ENCODE measurements at places on chromosomes 1 and 21.

DNA sequence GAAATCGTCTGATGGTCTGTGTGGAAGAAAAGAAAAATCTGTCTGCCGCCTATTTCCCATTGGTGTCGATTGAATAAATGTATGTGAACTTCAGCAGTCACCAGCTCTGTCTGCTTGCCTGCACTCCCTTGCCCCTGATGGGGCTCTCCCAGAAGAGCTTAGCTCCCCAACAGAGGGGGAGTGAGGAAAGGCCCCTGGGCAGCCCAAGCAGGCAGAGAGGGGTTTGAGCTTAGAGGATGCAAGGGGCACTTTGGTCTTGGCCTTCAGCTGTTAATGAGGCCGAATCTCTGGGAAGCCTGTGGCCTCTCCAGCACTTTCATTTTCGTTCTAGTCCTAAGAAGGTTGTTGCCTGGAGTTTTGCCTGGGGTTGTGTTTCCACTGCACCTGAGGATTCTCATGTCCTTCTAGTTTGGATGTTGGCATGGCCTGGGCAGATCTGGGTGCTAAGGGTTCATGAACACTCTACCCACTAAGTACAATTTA lies 2.8 kb downstream of the FOXD2 start:
- DNase-seq: no peak

DNA sequence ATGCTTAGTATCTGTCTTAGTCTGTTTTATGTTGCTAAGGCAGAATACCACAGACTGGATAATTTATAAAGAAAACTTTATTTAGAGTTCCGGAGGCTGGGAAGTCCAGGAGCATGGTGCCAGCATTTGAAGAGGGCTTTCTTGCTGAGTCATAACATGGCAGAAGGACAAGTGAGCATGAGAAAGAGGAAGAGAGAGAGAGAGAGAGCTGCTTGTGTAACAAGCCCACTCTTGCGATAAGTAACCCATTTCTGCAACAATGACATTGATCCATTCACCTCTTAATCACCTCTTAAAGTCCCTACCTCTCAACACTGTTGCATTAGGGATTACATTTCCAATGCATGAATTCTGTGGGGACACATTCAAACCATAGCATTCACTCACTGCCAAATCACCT lies 11.7 kb upstream of the MYOCOS start:
- DNase-seq: peak; percentile 73

DNA sequence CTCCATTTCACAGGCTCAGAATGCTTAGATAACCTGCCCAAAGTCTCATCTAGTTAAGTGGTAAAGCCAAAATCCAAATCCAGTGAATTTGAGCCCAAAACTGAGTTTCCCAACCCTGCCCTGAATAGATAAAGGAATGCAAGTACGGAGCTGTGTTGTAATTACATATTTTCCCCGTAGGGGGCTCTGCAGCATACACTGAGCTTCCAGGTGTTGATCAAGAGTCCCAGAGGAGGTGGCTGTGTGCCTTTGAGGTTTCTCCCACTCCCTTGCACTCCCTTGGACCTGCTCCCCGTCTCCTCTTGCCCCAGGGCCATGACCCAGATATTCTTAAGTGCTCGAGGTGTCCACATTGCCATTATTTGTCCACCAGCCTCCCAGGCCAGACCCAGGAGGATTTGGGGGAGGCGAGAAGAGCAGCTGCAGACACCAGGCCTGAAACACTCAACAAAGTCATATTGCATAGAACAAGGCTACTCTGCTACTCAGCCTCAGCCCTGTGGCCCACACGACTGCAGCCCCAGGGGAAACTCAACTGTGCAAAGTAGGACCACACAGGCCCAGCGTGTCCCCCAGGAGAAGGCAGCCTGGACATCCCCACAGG lies 18.4 kb upstream of the LY9 start:
- DNase-seq: peak; percentile 3

DNA sequence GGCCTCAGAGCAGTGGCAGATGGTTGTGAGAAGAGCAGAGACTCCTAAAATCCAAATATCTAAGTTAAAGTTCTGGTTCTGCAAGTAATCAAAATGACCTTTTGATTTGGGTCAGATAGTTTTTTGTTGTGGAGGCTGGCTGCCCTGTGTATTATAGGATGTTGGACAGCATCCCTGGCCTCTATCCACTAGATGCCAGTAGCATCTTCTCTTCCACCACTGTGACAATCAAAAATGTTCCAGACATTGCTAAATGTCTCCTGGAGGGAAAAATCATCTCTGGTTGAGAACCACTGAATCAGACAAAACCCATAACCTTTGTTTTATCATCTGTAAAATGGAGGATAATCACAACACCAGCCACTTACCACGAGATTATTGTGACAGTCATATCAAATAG lies 5.9 kb upstream of the DPT start:
- no peak for DNase-seq

DNA sequence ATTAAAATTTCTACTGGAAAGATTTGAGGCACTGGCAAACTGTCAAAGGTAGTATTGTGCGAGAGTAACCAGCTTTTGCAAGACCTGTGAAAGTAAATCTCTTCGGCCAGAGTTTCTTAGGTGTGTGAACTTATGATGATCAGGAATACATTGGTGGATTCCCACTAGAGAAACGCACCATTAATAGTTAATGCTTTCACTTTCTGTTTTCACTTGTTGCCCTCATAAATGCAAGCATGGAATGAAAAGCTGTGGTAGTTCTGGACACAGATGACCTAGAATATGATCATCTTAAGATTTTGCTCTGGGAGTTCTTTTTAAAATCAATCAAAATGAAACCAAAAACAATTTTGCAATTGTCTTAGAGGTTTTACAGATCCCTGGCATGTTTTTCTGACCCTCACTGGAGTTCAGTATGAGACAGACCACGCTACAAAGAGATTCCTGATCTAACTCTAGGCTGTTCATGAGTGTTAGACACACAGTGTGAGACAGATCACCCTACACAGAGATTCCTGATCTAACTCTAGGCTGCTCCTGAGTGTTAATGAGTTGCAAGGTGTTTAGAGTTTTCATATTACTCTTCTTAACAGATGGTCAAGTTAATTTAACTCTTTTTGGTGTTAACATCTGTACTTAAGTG lies 98.8 kb downstream of the SDCCAG8 start:
- DNase-seq: peak; percentile 32

DNA sequence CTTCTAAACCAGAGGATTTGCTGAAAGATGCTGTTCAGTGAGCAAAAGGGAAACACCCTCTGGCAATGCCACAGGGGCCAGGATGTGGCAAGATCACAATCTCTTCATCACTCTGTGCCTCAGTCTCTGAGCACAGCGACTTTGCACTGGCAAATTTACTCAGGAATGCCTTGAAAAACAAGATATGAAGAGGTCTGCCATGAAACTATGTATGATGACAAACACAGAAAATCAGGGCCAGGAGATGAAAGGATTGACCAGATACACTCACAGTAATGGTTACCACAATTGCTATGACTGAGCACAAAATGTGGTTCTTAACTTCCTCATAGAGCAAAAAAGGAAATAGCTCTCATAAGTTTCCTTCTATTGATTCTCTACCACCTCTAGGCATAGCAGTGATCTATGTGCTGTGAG lies 5.8 kb downstream of the TTC13 start:
- DNase-seq: no peak

DNA sequence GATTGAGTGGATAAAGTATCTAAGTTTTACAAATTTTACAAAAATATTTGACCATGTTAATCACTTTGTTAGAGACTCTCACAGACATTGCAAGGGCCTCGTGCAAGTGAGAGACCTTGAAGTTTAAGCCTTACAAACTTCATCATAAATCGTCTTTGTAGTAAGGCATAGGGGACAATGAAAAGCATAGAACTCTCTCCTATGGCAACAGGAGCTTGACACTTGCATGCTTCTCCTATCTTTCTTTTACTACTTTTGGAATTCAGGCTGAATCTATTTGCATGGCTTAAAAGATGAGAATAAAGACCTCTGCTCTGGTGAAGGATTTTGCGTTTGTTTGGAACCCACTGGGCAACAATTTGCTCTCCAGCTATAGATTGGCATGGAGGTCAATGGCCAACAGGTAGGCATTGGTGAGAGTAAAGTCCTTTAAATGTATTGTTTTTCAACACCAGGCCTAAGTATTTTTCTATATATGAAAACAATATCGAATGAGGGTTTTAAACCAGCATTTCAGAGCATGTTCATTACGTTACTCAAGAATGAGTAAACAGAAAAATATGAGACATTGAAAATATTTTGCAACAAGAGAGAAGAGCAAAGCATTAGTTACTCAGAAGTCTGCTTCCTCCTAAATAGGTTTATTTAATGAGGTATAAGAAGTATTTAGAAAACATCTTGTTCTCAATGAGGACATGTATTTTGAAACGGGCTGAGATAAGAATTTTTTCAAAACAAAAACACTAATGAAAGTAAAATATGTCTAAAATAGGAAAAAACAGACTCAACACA lies 192.2 kb downstream of the TGFB2 start:
- peak; percentile 85 for DNase-seq

DNA sequence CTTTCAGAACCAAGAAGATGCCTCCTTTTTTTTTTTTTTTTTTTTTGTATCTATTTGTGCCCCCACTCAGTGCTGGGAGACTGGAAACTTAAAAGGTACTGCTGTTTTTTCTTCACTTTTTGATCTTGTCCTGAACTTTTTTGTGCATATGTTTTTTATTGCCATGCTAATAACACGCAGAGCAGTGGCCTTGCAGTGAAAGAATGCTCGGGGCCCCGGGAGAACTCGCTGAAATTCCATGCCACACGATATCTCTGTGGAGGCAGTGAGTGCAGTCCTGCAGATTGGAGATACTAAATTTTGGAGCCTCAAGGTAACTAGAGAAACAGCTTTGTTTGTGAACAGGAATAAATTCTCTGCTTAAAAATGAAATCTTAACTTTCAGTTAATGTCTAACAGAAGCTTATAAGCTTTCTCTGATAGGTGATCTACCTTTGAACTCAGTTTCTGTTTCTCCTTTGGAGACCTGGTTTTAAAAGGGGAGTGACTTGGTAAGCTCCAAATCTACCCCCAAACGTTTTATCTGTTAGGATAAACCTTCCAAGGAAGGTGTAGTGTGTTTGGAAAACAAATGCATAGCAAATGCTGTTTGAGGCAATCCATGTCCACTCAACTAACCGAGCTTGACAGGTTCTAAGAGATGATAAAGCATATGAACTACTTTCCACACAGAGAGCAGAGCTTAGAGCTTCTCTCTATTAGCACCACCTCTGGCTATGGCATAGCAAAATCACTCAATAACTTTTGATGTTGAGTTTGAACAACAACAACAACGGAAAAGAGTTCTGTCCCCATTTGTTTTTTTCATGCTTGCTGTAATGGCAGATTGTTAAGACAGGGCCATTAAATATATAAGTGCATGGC lies 113.7 kb upstream of the PLXNA2 start:
- DNase-seq: no peak

DNA sequence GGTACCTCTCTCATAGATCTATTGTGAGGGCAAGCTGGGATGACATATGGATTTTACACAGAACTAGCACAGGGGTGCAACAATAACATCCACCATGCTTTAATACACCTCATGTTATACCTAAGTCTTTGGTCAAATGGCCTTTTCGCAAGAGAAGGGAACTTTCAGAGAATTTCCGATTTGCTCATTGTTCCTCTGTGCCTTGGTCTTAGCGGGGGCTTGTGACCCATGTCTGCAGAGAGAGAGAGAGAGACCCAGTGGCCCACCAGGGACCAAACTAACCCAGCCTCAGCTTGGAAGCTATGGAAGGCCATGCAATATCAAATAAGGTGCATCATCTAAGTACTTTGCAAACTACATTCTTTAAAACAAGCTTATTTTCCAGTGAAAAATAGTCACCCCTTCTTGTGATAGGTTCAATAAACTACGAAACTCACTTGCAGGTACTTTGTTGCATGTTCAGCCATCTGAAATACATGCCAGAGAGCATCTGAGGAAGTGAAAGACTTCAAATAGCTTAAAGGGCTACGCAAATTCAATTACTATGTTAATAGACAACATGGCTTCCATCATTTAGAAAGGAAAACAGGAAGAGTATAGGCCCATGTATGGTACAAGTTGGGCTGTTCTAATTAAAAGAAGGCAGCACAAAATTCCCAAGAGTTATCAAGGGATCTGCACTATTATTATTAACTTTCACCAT lies 100.7 kb downstream of the KCNN3 start:
- no peak for DNase-seq

- DNase-seq: peak; percentile 95
These were observed 77.4 kb downstream of the DISP1 start for GRCh38 chr1:222892137-222892769.

DNA sequence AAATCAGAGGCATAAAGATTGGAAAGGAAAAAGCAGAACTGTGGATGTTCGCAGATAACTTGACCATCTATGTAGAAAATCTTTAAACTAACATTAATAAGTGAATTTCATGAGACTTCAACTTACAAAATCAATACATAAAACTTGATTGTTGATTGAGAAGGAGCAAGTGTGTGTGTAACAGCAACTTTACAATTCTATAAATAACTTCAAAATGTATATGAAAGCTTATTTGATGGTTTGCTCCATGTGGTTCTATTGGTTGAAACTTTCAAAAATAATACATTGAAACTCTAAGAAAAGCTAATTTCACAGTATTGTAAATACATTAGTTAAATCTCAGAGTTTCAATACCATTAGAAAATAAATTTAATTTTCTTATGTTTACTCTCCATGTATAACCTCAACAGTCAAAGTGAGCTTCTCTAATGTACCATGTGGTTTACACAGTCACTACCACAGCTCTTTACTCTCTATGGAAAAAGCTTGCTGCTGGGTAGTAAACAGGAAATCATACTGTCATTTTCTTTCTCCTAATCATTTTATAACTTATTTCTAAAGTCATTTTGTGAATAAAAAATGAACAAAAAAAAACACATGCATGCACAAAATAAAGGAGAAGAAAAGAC lies 12.0 kb downstream of the AKT3 start:
- DNase-seq: no peak

DNA sequence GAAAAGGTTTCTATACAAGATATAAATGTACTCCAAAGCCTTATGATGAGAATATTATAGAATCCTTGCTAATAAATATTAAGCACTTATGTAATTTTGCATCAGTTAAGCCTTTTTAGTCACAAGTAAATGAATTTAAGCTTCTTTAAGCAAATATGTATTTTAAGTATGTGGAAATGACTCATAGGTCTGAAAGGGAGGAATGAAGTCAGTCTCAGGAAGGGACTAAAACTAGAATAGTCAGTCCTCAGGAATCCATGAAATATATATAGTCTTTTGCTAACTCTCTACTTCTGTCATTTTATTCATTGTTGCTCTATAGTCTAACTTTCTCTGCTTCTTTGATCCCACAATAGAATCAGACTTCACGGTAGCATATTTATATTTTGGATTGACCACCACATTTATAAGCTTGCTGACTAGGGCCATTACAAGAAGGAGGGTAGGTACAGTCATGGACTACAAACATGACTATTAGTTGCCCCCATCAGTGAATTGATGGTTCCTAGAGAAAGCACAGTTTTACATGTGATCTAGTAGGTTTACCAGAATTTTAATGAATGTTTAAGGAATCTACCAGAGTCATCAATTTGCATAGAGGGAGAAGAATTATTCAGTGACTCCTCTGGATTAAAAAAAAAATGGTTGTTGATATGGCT lies 20.2 kb upstream of the RABGGTB start:
- DNase-seq: peak; percentile 78

DNA sequence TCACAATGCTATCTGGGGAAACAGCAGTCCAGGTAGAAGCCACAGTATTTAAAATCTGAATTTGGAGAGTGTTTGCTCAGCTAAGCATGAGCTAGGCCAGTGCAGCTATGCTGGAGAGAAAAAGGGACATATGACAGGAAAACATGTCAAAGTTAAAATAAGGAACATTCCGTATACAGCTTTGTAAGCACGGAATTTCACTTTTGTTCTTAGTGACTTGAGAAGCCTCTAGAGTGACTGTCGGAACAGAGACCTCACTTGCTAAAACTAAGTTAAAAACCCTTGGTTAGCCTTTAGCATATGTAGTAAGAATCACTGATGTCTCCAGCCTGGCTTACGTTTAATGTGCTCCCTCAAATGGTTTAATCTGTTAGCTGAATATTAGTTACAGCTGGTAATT lies 661.7 kb downstream of the KCNT2 start:
- DNase-seq: no peak
